HL-60 (cell line): ENCODE measurements at places on chromosomes 1 and 21.

DNA sequence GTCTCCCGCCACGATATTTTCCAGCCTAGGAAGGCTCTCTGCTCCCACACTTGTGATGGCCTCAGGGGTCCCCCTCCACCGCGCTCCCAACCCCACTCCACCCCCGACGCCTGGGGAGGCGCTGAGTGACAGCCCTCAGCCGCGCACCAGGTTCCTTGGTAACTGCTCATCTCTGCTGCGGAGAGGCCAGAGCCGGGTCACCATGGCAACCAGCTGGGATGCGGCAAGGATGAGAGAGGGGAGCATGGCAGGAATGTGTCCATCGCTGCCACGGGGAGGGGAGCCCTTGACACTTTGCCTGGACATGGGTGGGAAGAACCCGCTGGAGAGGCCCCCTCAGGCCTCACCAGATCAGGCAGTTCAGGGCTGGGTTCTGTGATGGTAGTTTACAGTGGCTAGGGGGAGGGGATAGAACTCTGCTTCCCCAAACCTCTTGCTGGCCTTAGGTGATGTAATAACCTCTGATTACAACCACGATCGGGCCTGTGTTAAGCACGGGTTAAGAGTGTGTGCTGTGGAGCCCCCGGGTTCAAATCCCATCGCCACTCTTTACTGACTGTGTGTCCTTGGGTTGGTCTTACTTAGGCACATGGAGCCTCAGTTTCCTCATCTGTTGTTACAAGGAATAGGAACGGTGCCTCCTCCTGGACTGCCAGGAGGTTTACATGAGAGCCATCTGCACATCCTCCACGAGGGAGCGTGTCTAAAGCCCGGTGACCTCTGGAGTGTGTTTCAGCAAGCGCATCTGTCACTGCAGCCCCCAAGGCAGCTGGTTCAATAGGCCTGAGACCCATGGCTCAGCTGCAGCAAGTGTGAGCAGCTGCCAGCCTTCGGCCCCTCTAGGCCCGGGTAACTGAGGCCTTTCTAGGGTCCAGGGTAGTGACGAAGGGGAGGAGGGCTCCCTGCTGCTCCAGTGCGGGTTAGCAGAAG is 6.3 kb downstream of the KIF17 start:
- no peak for DNase-seq

DNA sequence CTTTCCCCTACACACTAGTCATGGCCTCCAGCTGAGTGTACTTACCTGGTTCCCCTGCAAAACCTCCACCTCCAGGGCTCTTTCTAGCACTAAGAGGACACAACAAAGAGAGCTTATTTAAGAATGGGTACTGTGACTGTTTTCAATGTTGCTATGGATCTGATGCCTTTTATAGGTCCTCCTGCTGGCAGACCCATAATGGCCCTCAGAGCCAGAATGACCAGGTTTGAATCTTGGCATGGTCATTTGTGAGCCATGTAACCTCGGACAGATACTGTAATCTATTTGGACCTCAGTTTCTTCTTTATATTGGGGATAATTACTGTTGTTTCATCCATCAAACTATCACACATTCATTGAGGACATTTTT is 137.6 kb upstream of the USP24 start:
- DNase-seq, result no peak

- DNase-seq, result no peak
These were observed 105.1 kb upstream of the DPH5 start for GRCh38 chr1:101130673-101131072.

- DNase-seq, result no peak
These were observed 101.6 kb downstream of the GABPA start for GRCh38 chr21:25836396-25836795.

- no peak for DNase-seq
These were observed 318.6 kb upstream of the TMPRSS15 start for GRCh38 chr21:18722193-18722592.

- no peak for DNase-seq
These were observed 16.1 kb upstream of the ATP1B1 start for GRCh38 chr1:169090308-169090899.

- peak; percentile 59 for DNase-seq
These were observed 626 bp downstream of the PTP4A2 start for GRCh38 chr1:31937300-31938183.

DNA sequence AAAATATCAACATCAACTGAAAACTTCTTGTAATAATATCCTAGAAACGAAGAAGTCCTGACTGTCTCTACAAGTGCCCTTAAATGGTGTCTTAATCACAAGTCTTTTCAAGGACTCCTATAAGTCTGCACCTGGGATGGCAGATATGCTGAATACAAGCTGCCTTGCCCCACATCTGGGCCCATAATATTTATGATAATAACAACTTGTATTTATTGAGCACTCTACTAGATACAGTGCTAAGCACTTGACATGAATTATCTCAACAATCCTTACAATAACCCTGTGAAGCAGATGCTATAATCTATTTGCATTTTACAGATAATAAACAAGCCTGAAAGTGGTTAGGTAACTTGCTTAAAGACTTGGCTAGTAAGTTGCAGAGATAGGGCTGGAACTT is 78.0 kb upstream of the ZNF648 start:
- DNase-seq, result no peak

GRCh38 chr1:14836426-14837140 is 238.1 kb downstream of the KAZN start:
- DNase-seq, result no peak

- no peak for DNase-seq
These were observed 2.2 kb downstream of the TGFB2 start for GRCh38 chr1:218347336-218347722.

DNA sequence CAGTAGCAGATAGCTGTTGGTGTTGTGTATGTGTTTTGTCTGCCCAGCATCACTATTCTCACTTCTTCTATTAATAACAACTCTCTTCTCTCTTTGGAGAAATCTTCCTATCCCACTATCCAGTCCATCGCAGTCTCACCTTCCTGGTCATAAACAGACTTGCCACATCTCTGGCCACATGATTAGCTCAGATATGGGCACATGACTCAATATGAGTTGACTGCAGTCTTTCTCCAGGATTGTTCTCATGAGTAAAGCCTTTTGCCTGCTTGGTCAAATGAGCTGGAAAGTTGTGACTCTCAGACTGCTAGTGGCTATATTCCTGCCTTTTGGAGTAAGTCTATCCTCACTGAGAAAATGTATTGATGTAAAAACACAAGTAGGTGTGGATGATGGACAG is 32.9 kb upstream of the TADA1 start:
- no peak for DNase-seq

- no peak for DNase-seq
These were observed 25.7 kb downstream of the TRIM33 start for GRCh38 chr1:114485286-114485685.

DNA sequence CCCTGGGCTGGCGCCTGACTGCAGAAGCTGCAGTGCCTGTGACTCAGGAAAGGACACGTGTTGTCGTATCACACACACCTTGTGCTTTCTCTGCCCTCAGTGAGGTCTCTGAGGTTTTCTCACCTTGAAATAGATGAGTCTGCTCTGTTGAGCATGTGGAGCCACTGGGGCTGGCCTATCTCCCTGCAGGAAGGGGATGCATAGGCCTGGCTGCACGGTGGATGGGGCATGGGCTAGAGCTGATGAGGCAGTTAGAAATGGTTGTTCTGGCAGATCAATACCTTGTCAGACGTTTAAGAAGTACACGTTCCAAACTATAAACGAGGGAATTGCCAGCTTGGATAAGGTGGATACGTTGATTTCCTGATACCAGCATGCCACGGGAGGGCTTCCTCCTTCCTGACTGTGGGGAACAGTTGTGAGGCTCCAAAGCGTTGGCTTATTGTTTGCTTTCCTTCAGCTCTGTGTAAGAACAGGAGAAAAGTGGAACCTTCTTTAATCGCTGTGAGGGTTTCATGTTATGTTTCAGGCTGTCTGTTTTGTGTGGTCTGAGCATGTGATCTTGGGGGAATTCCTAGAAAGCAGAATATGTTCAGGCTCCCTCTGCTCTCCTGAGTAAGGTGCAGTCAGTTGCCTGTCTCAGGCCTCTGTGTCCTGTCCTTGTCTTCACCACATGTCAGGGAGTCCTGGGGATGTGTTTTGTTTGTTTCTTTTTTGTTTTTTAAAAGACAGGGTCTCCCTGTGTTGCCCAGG is 44.8 kb downstream of the PCNT start:
- no peak for DNase-seq

- no peak for DNase-seq
These were observed 134.7 kb downstream of the PSMG1 start for GRCh38 chr21:39048574-39048973.

DNA sequence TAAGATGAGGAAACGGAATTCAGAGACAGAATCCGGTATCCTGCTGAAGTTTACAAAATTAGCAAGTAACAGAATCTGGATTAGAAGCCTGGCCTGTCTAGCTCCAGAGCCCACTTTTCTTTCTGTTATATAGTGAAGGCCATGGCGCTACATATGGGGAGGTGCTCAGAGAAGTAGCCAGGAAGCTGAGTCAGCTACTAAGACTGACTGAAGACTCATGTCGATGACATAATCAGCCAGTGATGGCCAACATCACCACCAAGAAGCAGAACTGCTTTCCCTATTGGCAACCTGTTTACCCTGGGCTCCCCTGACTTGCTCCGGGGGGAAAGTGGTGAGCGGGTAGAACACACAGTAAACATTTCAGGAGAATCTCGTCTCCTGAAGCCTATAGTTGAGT is 18.8 kb downstream of the LRRC52 start:
- DNase-seq, result no peak

- DNase-seq, result peak; percentile 47
These were observed 45.3 kb downstream of the MRPL39 start for GRCh38 chr21:25561668-25562641.

- DNase-seq, result no peak
These were observed 28.0 kb upstream of the GLIS1 start for GRCh38 chr1:53766831-53767405.

DNA sequence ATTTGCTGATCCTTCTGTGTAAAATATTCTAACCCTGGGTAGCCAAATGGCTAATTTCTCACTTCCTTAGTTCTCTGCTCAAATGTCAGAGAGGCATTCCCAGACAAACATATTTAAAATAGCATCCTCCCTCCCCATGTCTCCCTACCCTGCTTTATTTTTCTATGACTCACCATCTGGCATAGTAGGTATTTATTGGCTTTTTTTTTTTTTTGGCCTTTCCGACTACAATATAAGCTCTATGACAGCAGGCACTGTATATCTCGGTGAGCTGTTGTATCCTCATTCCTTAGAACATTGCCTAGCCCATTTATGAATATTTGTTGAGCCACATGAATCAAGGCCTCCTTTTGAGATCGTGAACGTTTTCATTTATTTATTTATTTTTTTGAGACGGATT is 1.5 kb upstream of the NEK7 start:
- no peak for DNase-seq

DNA sequence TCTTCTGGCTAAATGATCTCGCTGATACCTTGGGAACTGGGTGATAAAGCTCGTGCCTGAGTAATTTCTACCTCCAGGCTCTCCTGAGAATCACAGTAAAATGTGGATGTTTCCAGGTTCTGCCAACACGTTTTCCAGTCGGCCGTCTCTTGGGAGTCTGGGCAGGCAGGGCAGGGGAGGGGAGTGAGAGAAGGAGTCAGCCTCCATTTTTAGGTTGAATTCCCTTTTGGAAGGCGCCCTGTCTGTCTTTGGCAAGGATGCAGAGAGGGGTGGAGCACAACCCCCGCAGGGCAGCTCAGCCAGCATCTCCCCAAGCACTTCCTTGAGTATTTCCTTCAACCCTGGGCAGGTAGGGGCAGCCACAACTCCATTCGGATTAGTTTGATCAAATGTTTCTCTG is 15.5 kb upstream of the ACTRT2 start:
- DNase-seq, result no peak

- DNase-seq, result no peak
These were observed 107.6 kb downstream of the ETS2 start for GRCh38 chr21:38913120-38913892.

DNA sequence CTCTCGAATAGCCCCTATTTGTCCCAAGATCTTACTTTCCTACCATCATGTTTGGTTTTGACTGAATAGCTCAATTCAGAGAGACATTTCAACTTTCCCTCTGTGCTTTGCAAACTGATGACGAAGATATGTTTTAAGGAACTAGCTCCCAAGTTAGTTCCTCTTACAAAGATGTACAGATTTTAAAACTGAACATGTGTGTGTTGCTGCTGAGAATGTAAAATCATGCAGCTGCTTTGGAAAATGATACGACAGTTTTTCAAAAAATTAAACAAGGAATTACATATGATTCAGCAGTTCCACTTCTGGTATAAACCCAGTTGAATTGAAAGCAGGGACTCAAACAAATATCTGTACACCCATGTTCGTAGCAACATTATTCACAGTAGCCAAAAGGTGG is 33.6 kb downstream of the KIF26B start:
- peak; percentile 8 for DNase-seq

GRCh38 chr1:58620259-58620658 is 43.2 kb upstream of the TACSTD2 start:
- no peak for DNase-seq

DNA sequence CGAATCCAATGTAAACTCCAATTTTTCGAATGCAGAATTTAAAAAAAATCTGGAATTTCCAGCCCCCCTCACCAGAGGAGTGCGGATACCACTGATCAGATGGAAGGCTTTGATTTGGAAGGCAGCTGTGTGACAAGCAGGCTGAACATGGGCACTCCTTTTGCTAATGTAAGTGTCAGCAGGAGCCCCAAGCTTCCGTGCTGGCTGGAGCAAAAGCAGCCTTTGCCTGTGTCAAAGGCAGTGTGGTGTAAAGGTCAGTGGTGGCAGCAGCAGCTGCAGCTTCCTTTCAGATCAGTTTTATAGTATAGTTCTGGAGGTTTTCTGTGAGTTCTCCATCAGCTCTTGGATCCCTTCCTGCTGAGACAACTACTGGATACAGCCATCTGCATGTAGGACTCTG is 259.9 kb downstream of the CTH start:
- no peak for DNase-seq

- no peak for DNase-seq
These were observed 40.2 kb upstream of the ST6GALNAC5 start for GRCh38 chr1:76827066-76827465.

DNA sequence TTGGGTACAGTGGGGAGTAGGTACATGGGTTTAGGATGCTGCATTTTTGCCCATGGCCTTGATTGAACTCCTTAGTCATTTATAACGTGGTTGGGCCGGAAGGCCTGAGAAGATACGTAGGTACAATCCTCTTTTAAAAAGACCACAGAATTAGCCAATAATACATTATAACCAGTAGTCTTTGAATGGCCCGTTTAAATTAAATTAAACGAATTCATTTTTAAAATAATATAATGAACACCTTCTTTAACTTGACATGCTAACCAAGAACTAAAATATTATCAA is 20.1 kb upstream of the ADAR start:
- no peak for DNase-seq

- no peak for DNase-seq
These were observed 35.2 kb upstream of the MUTYH start for GRCh38 chr1:45375104-45376090.

GRCh38 chr21:39519835-39520234 is 68.1 kb downstream of the SH3BGR start:
- no peak for DNase-seq

GRCh38 chr1:37473431-37474045 is 842 bp upstream of the ZC3H12A start:
- DNase-seq, result no peak

GRCh38 chr21:27024971-27025370 is 58.1 kb upstream of the ADAMTS5 start:
- DNase-seq, result no peak

- DNase-seq, result no peak
These were observed 90.4 kb downstream of the ADAMTS1 start for GRCh38 chr21:26754853-26755252.
